ENCODE measurements at places on chromosomes 2 and 18.

GRCh38 chr18:57976230-57976773 is 67.7 kb upstream of the NEDD4L start:
- no peak for DNase-seq

DNA sequence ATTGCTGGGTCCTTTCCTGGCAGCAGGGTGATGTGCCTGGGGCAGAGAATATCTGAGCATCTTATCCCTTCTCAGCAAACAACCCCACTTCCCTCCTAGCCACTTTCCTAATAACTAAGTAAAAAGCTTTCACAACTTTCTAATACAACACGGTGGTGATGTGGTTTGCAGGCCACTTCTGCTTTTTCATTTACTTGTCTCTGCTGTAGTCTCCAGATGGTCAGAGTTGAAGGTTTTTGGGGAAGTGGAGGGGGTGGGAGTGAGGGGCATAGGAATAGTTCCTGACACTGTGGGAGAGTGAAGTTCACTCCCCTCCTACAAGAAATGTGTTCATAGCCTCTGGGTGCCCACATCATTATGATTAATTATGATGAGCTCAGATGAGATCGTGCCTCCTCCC is 11.6 kb downstream of the OXER1 start:
- DNase-seq, result no peak

GRCh38 chr2:225502971-225503370 is 103.5 kb downstream of the NYAP2 start:
- DNase-seq, result no peak

DNA sequence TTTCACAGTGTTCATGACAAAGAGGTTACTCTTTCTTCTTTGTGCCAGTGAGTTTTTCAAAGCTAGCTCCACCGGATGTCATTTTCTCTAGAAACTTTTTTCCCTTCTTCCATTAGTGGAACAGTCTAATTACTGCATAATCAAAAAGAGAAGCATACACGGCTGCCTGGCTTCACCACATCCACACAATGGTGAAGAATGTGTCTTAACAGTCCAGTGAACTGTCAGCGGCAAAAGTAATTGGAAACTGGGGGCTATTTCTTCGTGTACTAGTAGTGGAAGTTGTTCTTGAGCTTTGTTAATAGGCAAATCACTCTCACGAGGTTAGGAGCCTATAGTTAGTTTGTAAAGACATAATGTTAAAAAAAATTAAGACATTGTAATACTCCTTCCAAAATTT is 32.9 kb upstream of the PIK3C3 start:
- DNase-seq, result no peak

- DNase-seq, result peak; percentile 15
Measured at GRCh38 chr18:80105369-80106167, 3.5 kb upstream of the ADNP2 start.

DNA sequence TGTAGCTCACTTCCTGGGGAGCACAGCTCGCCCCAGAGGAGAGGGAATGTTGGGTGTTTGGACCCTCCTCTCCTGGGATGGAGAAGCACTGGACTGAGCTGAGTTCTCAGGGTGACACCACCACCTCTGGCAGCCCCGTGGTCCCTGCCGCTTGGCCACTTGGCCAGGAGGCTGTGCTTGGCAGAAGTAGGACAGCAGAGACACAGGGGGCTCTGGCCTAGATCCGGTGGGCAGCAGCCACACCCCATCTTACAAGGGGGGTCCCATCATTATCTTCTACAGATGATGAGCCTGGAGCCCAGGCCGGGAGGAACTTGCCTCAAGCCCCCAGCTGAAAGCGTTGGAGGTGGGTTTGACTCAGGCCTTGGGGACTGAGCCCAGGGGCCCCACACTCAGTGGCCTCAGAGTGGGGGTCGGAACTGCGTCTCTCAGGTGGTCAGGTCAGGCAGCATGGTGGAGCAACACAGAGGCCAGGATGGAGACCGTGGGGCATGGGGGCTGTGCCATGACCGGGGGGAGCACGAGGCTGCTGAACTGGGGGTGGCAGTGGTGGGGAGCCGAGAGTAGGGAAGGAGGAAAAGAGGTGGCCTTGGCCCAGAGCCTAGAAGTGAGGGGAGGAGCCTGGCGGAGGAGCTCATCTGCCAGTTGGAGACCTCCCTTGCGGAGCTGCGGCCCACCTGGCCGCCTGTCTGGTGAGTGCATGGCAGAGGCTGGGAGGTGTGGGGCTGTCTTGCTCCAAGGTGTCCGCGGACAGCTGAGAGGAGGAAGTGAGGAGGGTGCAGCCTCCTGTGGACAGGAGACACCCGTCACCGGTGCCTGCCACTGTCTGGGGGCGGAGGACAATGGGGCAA is 63.6 kb upstream of the HDAC4 start:
- no peak for DNase-seq

- peak; percentile 42 for DNase-seq
Measured at GRCh38 chr2:206457188-206457634, 13.9 kb downstream of the ADAM23 start.

GRCh38 chr2:198950803-198951202 is 506.9 kb downstream of the SATB2 start:
- DNase-seq, result no peak

- DNase-seq, result peak; percentile 46
Measured at GRCh38 chr2:199409759-199410529, 47.8 kb downstream of the SATB2 start.

- peak; percentile 66 for DNase-seq
Measured at GRCh38 chr2:166031054-166031453, 77.5 kb upstream of the TTC21B start.

DNA sequence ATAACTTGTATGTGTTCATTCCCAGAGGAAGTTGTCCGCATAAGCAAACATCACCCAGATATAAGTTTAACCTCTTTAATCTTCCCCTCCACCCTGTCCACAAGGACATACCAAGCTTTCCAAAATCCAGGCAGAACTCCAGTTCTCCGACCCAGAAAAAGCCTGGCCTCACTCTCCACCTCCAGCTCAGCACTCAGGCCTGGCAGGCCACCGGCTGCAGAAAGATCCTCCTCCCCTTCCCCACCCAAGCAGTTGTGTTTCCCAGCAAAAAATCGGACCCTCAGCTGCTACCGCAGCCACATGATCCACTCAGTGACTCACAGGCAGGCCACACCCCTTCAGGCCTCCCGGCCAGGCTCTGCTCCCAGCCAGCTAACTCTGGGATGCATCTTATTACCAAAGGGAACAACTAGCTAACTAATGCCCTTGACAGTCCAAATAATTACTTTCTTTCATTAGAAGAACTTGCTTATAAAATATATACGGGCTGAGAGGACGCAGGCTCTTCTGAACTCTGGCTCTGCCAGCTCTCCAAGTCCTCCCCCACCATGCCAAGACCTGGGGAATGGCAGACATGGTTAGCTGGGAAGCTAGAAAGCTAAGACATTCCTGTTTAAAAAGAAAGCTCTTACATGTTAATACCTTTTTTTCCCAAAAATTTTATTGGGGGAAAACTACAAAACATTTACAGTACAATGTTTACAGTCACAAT is 4.5 kb downstream of the ZFP36L2 start:
- DNase-seq, result peak; percentile 89

- DNase-seq, result no peak
Measured at GRCh38 chr2:132460781-132461180, 44.2 kb downstream of the GPR39 start.

- DNase-seq, result peak; percentile 64
Measured at GRCh38 chr2:53751728-53752127, 15.9 kb upstream of the CHAC2 start.

DNA sequence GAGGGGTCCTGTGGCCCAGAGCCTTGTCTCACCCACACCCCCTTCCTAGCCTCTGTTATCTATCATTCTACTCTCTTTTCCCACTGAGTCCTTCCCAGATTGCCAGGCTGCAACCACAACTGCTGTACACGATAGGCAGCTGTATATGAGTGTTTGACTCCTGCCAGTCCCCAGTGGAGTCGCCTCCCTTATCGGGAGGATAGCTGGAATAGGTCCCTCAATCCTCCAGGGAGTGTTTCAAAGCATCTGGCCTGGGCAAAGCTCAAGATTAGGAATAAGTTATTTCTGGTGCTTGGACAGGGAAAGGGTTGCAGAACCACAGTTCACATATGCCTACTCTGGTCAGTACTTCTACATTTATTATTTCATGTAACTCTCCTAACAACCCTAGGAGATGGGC is 4.8 kb downstream of the MSGN1 start:
- no peak for DNase-seq

DNA sequence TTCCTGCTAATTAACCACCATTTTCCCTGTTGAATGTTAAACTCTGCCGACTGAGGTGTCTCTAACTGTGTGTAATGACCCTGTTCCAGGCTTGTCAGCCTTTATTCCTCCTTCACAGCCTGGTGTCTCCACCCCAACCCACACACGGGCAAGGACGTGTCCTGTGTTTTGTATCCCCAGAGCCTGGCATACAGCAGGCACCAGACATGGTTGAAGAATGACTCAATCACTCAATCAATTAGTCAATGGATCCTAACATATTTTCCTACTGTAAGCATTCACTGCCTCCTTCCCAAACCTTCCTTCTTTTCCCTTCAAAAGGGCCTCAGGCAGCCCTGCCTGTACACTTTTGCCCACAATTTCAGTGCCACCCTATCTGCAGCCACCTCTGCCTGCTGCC is 2.7 kb upstream of the TNS1 start:
- DNase-seq, result peak; percentile 29

DNA sequence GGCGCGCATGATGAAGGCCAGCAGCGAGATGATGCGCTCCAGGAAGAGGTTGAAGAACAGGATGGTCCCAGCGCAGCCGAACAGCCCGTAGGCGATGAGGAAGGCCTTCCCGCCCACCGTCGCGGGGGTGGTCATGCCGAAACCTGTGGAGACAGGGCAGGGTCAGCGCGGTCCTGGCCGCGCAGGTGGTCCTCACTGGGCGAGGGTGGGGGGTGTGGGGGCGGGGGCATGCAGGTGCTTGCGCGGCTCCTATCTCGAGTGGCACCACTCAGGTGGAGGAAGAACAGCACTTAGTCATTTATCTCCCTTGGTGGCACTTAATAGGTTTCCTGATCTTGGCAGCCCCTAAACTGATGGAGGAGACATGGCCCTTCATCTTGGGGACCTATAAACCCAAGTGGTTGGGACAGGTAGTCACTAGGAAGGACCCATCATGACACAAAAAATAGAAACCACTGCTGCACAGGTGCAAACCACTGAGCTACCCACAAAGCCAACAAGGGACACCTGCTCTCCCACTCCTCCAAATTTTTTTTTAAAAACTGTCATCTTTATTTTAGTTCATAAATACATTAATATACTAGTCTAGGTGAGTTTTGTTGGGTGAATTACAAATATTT is 118.8 kb downstream of the MSH2 start:
- no peak for DNase-seq

GRCh38 chr2:11024259-11024645 is 112.5 kb downstream of the KCNF1 start:
- no peak for DNase-seq

GRCh38 chr2:128661311-128661710 is 342.6 kb upstream of the HS6ST1 start:
- DNase-seq, result no peak

DNA sequence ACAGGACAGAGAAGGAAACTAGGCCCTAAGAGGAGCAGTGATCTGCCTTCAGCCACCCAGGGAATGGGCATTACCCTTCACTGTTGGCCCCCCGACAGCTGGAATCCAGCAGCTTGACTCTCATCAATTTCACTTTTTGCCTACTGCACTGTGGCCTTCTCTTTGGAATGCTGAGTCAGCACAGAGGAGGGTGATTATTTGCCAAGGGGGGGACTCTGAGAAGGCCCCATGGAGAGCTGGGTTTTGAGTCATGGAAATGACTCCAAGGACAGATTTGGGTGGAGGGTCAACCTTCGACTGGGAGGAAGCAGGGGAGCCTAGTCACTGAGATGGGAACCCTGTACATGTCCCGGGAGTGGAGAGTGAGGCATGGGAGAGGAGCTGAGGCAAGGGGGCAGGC is 38.1 kb upstream of the NTSR2 start:
- DNase-seq, result peak; percentile 71

DNA sequence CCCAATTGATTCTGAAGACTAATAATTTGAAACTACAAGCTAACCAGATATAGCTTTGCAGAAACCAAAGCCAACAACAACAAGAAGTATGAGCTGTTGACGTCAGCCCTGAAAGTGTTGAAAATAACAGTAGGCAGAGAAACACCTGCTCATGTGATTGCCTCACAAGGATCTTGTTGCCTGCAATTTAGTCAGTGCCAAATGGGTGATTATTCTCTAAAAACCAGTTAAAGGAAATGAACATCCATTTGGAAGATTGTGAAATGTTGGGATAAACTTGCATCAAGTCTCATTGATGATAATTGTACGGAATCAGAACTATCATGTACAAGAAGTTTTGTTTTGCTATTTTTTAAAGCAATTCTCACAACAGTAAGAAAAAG is 2.8 kb downstream of the CYTIP start:
- DNase-seq, result no peak

DNA sequence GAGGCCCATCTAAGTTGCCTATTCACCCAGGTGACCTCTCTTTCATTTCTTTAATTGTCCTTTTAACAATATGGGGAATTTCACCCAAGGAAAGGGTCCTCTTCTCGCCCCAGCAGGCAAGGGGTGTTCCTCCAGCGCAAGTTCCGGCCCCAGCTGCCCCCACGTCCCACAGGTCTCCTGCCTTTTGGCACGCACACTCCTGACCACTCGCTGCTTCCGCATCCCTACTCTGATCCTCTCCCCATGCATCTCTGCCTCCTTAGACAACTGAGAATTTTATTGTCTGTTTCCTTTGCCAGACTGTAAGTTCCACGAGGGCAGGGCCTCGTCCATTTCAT is 684 bp upstream of the ARPC2 start:
- DNase-seq, result no peak

DNA sequence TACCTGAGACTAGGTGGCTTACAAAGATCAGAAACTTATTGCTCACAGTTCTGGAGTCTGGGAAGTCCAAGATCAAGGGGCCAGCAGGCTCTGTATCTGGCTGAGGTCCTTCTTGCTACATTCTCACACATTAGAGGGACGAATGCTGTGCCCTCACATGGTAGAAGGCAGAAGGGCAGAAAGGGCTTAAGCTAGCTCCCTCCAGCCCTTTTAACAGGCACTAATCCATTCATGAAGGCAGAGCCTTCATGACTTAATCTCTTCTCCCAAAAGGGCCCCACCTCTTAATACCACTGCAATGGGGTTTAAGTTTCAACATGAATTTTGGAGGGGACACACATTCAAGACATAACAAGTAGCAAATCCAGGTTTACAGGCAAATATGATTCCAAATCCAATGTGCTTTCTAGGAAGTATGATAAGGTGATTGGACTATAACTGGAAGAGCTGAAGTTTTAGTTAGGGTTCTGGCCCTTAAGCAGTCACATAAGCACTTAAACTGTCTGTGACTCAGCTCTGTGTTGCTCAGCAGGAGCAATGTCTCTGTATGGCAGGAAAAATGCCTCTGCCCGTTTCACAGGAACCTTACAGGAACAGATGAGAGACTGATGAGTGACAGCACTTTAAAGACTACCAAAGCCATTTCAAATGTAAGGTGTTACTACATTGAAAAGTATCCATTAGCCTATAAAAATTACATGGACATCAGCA is 119.6 kb upstream of the PTPRM start:
- peak; percentile 28 for DNase-seq

DNA sequence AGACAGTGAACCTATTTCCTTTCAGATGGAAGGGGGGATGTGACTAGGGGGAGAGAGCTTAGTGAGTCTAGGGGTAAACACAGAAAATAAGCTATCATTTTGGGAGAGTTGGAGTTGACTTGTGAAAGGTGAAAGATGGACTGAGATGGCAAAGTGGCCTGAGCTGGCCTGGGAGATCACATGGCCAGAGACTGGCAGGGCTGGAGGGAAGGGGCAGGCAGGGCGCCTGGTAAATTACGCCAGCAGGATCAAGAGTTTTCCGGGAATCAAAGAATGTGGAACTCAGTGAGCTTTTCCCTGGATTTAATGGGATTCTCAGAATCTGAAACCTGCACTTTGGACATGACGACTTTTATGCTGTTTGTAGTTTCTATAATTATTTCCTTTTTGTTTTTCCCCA is 841 bp upstream of the CFAP65 start:
- no peak for DNase-seq
